CD14-positive monocyte (primary cell): ENCODE measurements at places on chromosomes 13 and 19.

- no peak for DNase-seq
These were observed 2.0 kb upstream of the A1BG start for GRCh38 chr19:58355215-58355796.

DNA sequence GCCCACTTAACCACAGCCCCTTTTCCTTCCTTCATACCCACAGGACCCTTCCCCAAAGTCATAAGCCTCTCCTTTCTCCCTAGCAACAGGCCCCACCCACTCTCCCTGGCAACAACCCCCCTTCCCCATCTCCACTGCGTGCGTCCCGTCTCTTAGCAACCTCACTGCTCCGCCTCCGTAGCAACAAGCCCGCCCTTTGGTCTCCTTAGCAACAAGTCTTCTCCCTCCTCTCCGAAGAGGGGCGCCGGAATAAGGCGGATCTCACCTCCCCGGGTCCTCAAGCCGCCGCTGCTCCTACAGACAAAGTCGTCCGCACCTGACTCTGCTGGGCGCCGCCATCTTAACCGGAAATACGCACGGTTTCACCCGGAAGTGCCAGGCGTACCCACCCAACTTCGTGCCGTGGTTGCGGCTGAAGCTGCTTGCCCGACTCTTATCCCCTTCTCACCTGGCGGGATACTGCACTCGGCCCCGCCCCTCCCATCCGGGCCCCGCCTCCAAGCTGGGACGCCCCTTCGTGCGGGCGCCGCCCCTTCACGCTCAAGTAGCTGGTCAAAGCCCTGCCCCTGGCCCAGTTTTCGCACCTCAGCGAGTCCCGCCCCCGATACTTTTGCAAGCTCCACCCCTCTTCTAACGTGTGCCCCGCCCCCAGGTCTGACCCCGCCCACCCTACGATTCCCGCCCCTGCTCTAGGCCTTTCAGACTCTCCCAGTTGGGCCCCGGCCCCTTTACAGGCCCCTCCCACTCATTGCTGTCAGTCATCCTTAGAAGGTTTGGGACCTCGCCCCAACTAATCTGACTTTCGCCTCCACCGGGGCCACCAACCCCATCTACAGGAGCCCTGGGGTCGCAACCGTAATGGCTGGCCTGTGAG is at the start of gene HSPBP1:
TSS of gene HSPBP1 (minus strand) at position 341 of the 874 bp plus-strand sequence. CDS start 502 bp downstream, outside the sequence.
- peak; percentile 84 for DNase-seq

- no peak for DNase-seq
These were observed 598.1 kb downstream of the UQCRFS1 start for GRCh38 chr19:28614634-28615545.

DNA sequence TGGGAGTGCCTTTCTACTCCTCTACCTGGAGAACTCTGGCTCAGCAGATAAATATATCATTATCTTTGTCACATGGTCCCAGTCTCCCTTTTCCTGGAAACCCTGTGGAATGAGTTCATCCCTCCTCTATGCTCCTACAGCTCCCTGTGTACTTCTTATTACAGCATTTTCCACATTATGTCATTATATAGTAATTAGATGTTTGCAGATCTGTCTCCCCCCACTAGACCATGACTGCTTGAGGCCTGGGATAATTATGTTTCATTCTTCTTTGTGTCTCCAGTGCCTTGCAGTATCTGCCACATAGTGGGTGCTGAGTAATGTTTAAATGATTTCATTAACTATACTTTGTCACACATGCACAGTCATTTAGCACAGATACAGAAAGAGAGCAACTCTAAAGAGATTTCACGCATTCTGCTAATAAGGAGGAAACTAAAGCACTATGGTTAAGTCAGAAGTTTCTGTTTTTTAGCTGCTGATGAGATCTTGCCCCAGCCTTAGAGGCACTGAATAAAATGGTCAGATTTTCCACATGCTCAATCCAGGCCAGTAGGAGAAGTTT is 66.1 kb upstream of the DIAPH3 start:
- DNase-seq = no peak

DNA sequence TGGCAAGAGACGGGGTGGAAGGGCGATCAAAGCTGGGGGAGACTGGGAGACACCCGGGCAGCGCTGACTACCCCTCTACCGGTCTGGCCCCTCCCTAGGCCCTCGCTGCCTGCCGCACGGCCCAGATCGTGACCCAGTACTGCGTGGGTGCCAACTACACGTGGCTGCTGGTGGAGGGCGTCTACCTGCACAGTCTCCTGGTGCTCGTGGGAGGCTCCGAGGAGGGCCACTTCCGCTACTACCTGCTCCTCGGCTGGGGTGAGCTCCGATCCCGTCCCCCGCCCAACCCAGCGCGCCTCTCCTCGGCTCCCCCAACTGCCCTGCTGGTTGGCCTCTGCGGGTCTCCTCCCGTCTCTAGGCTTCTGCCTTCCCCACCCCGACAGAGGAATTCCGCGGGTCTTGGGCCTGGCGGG is 8.8 kb downstream of the GIPR start:
- DNase-seq = no peak

GRCh38 chr13:79477968-79478367 is 3.0 kb upstream of the NDFIP2 start:
- no peak for DNase-seq

DNA sequence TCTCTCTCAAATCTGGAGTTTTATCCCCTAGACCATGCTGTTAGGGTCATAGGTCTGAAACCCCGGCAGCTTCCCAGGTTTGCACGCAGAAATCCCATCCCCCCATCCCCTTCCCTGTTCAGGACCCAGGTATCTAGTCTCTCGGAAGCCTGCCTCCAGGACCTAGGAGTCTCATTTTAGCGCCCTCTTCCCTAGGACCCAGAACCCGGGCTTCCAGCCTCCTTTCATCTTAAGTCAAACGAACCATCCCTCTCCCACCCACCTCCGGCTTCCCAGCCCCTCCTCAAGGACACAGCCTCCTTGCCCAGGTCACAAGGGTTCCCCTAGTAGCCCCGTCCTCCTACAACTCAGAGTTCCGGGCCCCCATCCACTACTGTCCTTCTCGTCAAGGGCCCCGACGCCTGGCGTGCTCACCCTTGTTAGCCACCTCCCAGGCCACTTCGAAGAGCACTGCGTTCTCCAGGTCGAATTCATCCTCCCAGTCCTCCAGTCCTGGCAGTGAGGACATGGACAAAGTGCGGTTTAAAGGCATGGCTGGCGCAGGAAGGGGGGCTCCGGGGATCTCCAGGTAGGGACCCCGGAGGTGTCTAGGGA is 431 bp downstream of the GYS1 start:
- no peak for DNase-seq

DNA sequence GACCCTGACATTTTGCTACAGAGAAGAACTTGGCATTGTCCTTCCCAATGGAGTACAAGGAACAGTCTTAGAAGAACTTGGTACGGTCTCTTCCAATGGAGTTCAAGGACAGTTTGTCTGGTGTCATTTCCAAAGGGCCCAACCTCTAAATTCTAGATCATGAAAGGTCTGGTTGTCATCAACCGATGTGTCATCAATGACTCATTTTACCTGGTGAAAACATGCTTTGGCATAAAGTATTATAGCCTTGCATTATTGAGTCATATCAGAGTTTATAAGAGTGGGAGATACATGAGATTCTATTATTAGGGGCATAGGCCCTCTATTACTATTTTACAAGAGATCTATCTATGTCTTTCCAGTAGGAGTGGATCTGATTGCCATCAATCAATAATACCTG is 4.3 kb downstream of the CYP2B6 start:
- no peak for DNase-seq

DNA sequence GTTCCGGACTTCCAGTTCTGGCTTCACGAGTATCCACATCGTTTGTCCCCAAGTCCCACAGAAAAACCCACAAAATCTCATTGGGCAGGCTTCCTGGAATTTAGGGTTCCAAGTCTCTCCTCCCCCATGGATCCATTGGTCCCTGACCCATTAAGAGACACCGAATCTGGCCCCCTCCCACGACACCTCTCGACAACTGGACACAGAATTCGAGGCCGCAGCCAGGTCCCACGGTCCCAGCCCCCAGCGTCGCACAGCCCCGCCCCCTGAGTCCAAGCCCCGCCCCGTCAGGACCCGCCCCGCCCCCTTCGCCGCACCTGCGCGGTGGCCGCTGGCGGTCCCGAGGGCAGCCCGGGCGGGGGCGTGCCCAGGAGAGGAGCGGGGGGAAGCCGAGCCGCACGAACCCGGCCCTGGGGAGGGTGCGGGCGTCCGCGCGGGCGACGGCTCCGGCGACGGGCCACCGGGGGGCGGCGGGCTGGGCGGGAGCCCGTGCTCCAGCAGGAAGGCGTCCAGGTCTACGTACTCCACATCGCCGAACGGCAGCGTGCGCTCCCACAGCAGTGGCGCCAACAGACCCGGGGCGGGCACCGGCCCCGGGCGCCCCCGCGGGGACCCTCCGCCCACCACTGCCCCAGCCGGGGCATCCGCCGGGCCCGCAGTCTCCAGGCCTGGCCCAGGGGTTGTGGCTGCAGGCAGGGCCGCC is 1.8 kb downstream of the DBP start:
- DNase-seq = peak; percentile 60

GRCh38 chr13:46605825-46606554 is 53.0 kb downstream of the LRCH1 start:
- DNase-seq = peak; percentile 64

- DNase-seq = no peak
These were observed 26.5 kb upstream of the SPACA7 start for GRCh38 chr13:112349681-112350080.

DNA sequence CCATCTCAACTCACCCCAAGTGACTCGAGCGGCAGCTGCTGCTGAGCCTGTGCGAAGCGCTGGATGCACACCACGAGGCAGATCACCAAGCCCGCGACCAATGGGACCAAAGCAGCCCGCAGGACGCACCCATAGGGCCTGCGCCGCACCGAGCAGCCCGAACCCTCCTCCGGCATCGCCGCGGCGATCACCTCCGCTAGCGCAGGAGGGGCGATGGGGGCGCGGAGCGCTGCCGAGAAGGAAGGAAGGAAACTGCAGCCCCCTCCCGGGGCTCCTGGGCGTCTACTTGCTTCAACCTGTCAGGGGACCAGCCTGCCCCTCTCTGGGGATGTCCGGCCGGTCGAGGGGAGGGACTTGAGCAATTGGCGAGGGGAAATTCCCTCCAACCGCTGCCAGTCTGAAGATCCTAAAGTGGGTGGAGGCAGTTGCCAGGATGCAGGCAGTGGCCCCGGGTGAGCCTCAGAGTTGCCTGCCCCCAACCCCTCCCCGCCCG is at the start of gene CD70:
TSS of gene CD70 (minus strand) at position 324 of the 493 bp plus-strand sequence. CDS start at position 176, 148 bp downstream.
- no peak for DNase-seq

- no peak for DNase-seq
These were observed 12.5 kb upstream of the ASF1B start for GRCh38 chr19:14148751-14149410.

- no peak for DNase-seq
These were observed 164.8 kb upstream of the NBEA start for GRCh38 chr13:34777089-34777913.

DNA sequence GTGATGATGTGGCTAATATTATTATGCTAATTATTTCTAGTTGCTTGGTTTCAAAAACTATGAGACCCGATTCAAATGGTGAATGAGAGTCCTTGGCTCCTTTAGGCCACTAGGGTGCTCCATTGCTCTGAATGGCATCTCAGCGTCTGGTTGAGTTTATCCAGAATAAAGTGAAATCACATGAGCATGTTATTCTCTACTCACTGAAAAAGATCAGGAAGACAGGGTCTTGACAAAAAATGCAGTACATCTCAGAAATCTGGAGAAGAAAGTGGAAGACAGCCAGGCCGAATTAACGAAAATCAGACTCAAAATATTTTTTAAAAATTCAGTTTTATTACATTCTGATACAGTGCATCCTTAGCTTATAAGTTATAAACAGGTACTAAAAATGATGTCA is 516.2 kb downstream of the MYO16 start:
- DNase-seq = peak; percentile 21

GRCh38 chr13:94479616-94480015 is at the start of gene DCT:
Gene DCT, minus strand, starts transcription at chr13:94479682. Its CDS starts 427 bp downstream, at chr13:94479255.
- no peak for DNase-seq

DNA sequence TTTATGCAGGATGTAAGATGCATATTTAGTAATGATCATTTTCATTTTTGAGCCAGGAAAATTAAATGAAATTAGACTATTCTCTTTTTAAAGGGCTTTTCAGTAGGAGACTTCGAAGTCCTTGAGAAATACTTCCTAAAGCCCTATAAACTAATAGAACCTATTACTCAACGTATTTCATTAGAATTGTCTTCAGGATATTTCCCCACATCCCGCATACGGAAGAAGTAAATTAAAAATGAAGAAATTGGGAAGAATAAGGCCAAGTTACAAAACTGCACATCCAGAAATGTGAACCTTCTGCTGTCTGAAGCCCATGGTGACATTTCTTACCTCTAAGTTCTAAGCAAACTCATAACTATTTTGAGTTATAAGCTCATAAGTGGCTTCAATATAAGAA is 66.5 kb downstream of the RXFP2 start:
- peak; percentile 76 for DNase-seq

- no peak for DNase-seq
These were observed 25.6 kb upstream of the CSNK1A1L start for GRCh38 chr13:37131092-37131491.

- DNase-seq = peak; percentile 58
These were observed 33.7 kb downstream of the INTS6 start for GRCh38 chr13:51419001-51419636.

DNA sequence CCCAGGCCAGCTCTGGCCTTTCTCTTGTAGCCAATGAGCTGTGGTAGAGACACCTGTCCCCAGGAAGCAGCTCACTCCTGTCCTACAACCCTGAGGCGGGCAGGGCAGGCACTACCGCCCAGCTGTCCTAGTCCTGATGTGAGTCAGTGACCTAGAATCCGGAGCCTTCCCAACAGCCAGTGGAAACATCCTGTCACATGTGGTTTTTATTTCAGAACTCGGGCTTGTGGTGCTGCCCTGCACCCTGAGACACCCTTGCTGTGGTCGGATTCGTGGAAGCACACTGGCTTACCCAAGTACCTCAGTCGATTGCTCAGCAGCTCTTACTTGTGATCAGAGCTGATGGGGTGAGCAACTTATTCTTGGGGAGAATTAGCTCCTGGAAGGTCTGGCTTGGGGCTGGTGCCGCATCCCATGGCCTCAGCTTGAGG is 83.6 kb upstream of the ARHGEF7 start:
- DNase-seq = no peak

- DNase-seq = no peak
These were observed 5.8 kb upstream of the TMC4 start for GRCh38 chr19:54178581-54179261.

GRCh38 chr13:109602356-109602755 is 184.0 kb downstream of the IRS2 start:
- no peak for DNase-seq
